ENCODE measurements at places on chromosomes 6 and 20.

DNA sequence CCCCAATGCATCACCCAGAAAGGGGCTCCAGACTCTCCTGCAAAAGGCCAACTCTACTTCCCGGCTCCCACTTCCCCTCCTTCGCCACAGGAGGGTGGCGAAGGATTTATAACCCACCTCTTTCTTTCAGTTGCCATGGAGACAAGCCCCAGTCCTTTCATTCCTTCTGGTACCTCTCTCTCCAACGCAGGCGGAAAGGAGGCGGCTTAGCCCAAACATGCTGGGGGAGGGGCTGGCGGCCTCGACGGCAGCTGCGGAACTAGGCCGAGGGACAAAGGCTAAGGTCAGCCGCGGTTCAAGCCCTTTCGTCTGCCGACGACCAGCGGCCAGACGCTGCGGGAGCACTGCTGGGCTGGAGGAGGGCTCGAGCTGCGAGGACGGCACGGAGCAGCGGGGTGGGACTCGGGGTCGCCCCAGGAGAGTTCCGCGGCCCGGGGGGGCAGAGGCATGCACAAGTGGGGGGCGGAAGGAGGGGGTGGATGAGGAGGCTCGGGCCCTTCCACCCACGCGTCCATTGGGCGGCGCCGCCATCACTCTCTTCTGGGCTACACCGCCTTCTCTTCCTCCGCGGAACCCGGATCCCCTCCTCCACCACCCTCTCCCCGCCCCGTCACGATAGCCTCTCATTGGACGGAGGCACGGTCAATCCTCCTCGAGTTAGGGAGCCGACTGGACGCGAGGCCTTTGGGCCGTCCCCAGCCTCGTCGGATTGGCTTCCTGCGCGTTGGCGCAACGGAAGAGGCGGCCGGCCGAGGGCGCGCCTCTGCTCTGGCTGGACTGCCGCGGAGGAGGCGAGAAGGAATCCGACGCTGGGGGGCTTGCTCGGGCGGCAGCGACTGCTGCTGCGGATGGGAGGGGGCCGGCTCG is at the start of gene PANK2:
Gene PANK2 (plus strand): TSS at position 766 of the 867 bp plus-strand sequence.
- peak; percentile 98 for DNase-seq

GRCh38 chr20:49562311-49563014 is 5.5 kb downstream of the PTGIS start:
- DNase-seq, result no peak

- no peak for DNase-seq
These were observed 164.2 kb downstream of the GMPR start for GRCh38 chr6:16402581-16402900.

DNA sequence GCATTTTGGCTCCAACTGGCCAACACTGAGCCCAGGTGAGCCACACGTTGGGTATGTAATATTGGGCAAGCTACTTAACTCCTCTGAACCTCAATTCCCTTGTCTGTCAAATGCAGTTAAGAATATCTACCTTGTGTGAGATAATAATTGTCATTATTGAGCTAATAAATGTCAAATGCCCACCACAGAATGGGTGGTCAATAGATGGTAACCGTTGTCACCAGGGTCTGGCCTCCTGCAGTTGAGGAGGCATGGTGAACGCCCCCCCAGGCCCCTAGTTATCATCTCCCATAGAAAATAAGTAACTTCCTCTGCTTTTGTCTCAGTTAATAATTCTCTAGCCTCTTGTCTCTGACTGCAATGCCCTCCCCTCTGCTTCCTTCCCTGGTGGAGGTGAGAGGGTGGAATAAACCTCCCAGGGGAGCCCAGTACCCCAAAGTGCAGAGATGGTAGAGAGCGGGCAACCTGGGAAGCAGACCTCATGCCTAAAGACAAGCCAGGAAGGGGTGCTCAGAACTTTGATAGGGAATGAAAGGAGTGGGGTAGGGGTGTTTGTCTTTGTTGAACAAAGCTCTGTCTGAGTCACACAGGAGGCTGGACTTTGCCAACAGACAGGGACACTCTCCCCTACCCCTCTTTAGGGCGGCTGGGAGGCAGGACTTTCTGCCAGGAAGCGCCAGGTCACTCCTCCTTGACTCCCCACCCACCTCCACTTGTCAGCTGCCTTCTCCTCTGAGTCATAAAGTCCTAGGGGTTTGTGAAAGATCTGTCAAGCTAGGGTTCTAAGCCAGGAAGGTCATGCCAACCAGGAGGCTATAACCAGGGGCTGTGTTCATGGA is 1.3 kb upstream of the UNC5CL start:
- DNase-seq, result no peak

DNA sequence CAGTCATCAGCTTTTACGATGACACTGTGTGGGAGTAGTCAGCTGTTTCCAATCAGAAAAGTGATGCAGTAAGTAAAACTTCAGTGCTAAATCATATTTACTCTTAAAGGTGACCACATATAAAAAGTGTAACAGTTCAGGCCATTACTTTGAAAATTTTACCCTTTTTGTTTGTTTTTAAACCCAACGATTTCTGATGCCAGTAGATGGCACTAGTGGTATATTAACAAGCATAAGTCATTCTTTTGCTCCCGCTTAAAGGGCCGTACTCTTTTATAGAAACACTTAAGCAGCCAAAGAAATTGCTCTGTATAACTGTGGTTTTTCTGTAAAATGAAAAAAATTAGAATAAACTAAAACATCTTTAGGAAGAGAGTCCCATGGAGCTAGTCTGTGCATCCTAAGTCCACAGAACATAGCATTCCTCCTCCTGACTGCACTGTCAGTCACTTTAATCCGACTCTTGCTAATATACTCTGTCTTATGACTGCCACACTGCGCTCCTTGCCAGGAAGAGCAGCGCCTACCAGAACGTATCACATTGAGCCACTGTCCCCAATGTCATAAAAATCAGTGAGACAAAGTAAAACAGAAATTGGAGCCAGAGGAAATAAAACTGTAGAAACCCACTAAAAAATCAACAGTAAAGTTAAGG is 25.0 kb downstream of the HEBP2 start:
- DNase-seq, result no peak
